ELF-1 (cell line): ENCODE measurements at places on chromosomes 11 and 22.

DNA sequence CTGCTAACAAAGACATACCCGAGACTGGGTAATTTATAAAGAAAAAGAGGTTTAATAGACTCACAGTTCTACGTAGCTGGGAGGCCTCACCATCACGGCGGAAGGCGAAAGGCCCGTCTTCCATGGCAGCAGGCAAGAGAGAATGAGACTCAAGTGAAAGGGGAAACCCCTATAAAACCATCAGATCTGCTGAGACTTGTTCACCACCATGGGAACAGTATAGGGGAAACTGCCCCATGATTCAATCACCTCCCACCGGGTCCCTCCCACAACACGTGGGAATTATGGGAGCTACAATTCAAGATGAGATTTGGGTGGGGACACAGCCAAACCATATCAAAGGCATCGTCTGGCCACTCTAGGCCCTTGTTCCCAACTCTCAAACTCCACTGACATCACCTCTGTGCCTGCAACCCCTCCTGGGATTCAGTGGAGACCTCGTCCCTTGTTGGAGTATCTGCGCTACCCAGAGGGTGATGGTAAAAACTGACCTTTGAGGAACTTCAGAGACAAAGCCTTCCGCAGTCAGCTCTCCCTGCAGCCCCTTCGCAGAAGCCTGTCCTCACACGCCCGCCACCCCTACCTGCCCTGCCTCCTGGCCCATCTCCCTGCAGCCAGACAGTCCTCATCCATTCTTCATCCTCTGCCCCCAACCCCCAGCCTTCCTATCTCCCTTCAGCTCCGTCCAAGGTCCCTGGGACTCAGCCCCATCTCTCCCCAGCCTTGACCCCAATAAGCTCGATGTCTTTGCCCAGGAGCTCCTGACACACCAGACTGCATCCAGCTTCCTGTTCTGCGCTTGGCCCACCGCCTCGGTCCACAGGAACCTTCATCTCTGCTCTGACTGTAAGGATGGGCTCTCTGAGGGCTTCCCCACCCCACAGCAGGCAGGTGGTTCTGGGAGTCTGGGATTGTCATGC is 15.8 kb downstream of the CCND1 start:
- no peak for DNase-seq

DNA sequence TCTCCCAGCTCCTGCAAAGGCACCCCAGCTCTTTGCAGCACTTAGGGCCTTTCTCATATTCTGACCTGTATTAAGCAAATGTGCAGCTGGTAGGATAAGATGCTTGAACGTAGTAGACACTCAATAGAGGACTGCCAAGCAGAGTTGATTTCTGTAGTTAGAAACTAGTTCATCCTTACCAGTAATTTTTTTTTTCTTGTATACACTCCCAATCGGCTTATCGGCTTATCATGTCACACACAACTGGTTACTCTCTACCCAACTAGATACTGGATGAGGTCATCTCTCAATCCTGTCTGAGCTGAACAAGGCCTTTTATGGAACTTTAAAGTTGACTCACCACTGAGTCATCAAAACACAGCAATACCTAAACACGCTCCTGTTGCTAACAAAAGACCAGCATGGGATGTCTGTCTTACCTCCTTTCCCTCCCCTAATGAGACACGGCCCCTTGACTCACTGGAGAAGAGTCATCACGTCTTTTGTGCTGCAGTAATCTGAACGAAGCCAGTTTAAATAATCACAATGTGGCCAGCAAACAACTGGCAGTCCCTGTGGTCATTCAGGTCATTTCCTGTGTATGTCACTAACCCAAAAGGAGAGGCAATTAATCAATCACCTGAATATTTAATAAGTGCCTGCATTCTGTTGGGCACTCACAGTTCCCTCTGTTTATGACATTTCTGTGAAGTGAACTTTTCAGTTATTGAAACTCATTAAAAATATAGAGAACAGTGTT is 7.5 kb upstream of the WEE1 start:
- peak; percentile 95 for DNase-seq

GRCh38 chr11:87356428-87356827 is 318.7 kb downstream of the TMEM135 start:
- DNase-seq, result no peak

DNA sequence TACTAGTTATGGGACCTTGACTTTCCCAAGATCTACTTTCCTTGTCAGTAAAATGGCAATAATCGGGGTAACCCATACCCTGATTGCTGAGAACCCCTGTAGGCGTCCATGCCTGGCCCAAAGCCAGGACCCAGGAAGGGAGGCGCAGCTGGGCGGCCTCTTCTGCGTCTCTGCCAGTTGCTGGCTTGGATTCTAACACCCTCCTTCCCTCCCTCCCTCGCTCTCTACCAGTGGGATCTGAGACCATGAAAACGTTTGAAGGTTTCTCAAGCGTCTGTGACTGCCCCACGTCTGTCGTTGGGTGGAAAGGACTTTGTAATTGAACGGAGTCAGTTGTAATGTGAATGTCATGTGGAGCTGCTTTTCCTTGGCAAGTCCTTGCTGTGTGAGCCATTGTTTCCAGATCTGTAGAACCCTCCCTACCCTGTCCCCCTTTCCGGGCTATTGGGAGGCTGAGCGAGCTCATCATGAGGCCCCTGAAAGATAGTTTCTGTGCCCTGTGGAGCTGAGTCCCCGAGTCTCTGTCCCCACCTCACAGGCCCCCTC is 47.8 kb downstream of the PARVB start:
- no peak for DNase-seq

DNA sequence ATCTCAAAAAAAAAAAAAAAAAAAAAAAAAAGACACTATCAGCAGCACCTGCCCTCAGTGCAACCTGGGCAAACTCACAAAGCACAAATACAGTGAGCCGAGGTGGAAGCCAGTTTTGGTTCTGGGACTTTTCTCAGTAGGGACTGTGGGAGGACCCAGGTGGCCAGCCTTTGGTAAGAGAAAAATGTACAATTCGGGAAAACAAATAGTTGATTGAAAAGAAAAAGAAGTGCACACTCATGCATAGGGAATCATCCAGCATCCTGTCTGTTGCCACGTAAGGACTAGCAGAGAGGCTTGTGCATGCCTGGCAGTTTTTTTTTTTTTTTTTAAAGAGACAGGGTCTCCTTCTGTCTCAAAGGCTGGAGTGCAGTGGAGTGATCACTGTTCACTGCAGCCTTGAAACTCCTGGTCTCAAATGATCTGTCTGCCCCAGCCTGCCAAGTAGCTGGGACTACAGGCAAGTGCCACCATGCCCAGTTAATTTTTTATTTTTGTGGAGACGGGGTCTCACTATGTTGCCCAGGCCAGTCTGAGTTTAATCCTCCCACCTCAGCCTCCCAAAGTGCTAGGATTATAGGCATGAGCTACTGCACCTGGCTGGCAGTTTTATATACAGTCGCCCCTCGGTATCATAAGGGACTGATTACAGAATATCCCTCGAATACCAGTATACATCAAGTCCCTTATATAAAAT is 36.7 kb downstream of the TPST2 start:
- peak; percentile 23 for DNase-seq

DNA sequence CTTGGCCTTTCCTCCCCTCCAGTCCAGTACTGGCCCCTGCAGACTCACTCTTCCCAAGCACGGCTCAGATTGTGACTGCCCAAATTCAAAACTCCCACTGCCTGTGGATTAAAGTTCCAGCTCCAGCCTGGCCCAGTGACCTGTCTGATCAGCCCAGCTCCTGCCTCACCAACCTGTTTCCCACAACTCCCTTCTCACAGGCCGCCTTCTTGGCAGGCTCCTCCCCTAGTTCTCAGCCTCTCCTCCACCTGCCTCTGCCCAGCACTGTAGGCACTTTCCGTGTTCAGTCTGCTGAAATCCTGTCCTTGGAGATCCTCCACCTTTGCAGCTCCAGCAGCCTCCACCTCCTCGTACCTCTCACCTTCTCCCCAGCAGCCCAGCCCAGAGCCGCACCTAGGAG is 68.6 kb downstream of the MICAL2 start:
- DNase-seq, result no peak

- DNase-seq, result no peak
These were observed 24.8 kb upstream of the THY1 start for GRCh38 chr11:119447664-119448242.

DNA sequence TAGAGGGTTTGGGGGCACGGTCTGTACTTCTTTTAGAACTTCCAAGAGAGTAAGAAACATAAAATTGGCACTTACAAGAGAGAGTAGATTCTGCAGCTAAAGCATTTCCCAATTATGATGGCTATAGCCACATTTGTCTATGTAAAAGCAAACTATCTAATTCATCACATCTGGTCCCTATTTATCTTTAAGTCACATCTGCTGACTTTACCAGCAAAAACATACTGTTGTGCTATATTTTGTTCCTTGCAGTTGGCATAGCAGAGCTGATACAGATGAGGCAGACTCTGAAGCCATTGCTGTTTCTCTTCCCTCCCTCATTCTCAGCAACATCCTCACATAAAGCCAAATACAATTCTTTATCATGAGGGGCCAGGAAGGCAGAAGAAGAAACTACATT is 1533.5 kb upstream of the RAG2 start:
- no peak for DNase-seq

DNA sequence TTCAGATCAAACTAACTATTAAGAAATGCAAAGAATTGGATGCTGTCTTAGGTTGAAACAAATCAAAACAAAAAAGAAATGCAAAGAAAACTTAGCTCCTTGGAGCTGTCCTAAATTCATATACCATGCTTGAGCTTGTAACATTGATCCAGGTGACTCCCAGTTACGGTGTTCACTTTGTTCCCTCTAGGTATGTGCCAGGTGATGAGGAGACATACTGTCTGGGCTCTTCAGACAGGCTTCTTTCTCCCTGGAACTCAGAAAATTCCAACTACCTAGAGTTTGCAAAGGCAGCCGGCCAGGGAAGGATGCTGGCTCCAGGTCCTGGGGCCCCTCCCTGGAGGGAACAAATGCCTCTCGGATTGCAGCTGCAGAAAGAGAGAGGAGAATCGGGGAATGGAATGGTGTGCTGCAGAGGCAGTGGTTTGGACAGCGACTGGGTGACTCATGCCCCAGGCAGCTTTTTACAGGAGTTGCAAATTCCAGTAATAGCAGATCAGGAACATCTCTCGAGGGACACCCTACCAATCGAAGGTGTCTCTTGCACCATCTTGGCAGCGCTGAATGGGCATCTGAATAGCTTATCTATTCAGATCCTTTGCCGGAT is 12.3 kb upstream of the ASPHD2 start:
- DNase-seq, result peak; percentile 91

DNA sequence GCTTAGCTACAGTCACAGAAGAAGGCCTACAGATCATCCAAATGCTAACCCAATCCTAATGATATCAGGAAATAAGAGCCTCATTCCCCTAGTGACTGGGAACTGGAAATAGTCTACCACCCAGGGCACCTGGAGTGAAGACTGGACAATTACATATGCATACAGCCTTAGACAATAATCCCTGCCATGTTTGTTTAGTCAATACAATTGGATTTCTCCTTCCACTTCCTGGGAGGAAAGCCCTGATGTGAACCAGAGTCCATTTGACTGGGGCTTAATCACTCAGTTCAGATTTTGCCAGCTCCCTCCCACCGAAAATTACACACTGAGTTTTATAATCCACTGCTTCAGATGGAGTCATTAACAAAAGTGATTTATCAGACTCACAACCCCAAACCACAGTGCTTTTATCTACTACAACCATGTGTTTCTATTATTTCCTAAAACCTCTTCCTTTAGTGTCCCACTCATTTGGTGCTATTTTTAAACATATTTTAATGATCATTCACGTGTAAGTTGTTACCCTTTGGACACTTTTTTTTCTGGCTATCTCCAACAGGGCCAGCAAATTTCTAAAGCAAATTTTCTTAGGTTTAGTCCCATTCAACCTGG is 29.9 kb downstream of the CWF19L2 start:
- DNase-seq, result no peak

GRCh38 chr11:127000291-127000968 is at the start of gene KIRREL3:
TSS of gene KIRREL3 (minus strand) at chr11:127000770.
- DNase-seq, result peak; percentile 37

DNA sequence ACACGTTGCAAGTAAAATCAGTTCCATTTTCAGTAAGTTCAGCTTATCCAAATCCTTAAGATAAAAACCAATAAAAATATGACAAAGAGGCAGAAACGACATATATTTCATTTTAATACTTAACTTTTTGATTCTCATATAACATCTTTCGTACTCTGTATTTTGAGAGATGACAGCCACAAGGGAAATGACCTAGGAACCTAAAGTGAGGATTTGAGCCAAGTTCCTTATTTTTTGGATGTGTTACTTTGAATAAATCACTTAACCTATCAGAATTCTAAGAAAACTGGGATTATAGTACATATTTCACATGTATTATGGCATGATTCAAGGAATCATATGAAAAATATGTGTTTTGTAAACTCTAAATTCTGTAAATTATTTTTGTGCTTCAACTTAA is 143.6 kb upstream of the TRPC6 start:
- no peak for DNase-seq

DNA sequence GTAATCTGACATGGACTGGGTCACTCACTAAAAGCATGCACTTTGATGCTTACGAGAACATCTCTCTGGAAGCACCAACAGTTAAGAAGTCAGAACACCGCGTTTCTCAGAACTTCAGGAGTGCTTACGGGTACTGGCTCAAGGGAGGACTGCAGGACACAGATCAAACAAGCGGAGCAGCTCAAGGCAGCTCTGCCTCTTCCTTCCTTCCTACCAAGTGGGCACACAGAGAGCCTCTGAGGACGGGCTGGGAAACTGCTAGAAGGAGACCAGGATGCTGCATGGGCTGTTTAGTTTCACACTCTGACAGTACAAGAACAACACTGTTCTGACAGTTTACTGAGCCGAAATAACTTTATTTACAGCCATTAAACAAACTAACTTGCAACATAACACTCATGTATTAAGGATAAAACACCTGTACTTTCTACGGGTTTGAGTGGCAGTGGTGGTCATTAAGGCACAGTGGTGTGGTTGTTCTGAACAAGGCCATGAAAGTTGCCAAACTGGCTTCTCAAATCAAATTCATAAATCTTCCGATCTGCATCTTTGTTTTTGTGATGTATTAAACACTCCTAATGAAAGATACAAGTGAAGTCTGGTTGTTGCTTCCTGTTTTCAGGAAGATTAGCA is 37.5 kb downstream of the ARFGAP3 start:
- no peak for DNase-seq

DNA sequence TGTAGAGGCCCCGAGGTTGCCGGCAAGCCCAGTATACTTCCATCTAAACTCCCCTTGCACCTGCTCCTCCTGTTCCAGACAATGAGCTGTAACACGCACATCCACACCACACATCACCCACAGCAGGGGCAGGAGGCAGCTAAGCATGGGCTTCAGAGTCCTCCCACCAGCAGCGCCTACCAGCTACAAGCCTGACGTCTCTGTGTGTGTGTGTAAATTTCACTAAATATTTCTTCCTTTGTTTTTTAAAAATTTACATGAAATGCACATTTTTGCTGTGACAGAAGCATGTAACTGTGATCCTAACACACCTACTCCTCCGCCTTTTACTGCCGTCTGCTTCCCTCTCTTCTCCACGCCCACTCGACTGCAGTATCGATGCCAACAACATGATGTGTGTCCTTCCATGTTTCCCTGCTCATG is 29.4 kb upstream of the PACSIN2 start:
- no peak for DNase-seq

DNA sequence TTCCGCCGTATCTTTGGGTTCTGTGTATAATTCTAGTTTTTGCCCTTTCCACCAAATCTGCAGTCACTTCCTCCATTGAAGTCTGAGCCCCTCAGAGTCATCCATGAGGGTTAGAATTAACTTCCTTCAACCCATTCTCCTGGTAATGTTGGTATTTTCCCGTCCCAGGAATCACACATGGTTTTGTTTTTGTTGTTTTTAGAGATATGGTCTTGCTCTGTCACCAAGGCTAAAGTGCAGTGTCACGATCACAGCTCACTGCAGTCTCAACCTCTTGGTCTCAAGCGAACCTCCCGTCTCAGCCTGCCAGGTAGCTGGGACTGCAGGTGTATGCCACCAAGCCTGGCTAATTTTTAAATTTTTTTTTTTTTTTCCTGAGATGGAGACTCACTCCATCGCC is 18.7 kb downstream of the ZBED4 start:
- no peak for DNase-seq
